Activated T-helper 1 cell treated with anti-CD3 and anti-CD28 coated beads, Interleukin-2, amount 50 U/mL, for 16 hours (primary cell): ENCODE measurements at places on chromosomes 6 and 20.
A peak's percentile ranks its signal among the peaks of the same experiment; 100 is the strongest.

DNA sequence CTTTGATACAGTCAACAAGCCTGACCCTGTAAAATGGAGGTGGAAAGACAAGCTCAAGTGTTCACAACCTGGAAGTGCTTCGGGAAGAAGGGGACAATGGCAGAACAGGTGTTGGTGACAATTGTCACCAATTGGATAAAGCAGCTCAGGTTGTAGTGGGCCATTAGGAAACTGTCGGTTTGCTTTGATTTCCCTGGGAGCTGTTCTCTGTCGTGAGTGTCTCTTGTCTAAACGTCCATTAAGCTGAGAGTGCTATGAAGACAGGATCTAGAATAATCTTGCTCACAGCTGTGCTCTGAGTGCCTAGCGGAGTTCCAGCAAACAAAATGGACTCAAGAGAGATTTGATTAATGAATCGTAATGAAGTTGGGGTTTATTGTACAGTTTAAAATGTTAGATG is 15.0 kb downstream of the CCR6 start:
- DNase-seq: no peak

DNA sequence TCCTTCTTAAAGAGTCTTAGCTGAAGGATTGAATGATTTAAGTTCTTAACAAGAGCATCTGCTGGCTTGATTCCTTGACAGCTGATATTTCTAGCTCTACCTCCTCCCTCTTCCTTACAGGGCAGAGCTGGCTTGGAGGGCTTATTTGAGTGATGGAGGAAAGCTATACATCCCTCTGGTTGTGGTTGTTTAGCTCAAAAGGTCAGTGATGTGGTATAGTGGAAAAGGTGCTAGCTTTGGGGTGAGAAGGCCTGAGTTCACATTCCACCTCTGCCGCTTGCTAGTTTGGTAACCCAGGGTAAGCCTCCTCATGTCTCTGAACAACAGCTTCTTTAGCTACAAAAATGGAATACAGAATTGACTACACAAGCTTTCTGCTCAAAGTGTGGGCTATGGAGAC is 8.3 kb downstream of the CHMP4B start:
- no peak for DNase-seq

- no peak for DNase-seq
Measured at GRCh38 chr6:112269979-112270566, 15.7 kb upstream of the LAMA4 start.

- no peak for DNase-seq
Measured at GRCh38 chr6:114783083-114783482, 440.3 kb upstream of the HS3ST5 start.

DNA sequence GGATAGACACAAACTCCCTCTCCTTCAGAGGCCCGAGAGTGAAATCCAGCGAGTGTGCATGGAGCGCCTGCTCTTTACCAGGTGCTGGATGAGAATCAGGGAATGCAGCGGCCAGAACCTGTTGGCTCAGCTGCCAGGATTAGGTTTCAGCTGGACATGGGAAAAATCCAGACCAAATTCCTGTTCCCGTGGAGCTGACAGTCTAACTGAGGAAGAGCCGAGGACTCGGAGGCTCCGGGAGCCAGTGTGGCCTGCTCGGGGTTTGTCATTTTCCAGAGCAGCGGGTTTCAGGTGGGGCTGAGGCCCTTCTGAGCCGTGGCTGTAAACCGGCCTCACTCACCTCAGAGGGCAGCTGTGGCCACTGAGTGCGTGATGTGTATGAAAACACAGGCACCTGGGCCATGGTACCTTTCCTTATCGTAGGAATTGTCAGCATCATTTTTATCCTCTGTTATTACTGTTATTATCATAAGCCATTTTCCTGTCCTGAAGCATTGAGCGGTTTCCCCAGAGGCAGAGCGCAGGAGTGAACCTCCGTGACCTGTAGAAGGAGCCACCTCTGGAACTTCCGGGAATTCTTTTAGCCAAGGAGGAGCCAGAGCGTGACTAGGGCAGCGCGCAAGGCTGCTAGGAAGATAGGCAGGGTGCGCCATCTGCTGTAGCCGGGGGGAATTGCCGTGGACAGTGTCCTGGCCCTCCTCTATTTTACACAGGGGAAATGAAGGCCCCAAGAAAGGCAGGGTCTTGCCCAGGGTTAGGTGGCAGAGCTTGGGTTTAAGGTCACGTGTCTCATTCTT is 27.3 kb downstream of the PKIG start:
- peak; percentile 67 for DNase-seq
